ENCODE measurements at places on chromosomes 11 and 22. TPM values are rescaled to one million over a fixed set of nuclear protein-coding genes. Genes with fewer than 3 reads are reported as not detected.

UBE2L3 gene
- 39.0 TPM for total RNA-seq

MN1 gene
- 55.9 TPM for total RNA-seq

NCF4 gene
- total RNA-seq, result not detected

PARVG gene
- total RNA-seq, result not detected

PHETA2 gene
- total RNA-seq, result 29.8 TPM

SART1 gene
- total RNA-seq, result 71.2 TPM

CHRM4 gene
- total RNA-seq, result not detected

SCN4B gene
- total RNA-seq, result under 0.01 TPM

LMO2 gene
- total RNA-seq, result 21.8 TPM

NPAS4 gene
- not detected for total RNA-seq

TTC9C gene
- 20.3 TPM for total RNA-seq

OR10A3 gene
- total RNA-seq, result 0.09 TPM

OR2AT4 gene
- not detected for total RNA-seq

SLC25A18 gene
- not detected for total RNA-seq

MAFF gene
- 33.7 TPM for total RNA-seq

MIEF1 gene
- 27.7 TPM for total RNA-seq

NXPE4 gene
- not detected for total RNA-seq

FUT4 gene
- 5.6 TPM for total RNA-seq

ACR gene
- total RNA-seq, result not detected

OR51E1 gene
- total RNA-seq, result not detected

FAM180B gene
- not detected for total RNA-seq

ART1 gene
- total RNA-seq, result not detected
